ENCODE measurements at places on chromosomes 2 and 18.

DNA sequence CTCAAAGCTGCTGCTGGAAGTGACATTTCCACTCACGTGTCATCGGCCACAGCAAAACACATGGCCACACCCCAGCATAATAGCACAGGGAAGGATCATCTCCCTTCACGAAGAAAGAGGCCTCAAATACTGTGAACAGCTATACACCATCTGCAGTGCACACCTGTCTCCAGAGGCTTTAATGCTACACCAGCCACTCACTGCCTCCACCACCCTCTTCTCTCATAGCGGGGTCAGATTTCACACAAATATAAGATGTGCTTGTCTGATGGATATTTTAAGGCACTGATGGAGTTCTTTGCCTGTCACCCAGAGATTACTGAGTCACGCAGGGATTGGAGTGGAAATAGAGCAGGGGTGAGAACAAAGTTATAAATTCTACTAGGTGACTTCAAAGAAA lies 374.0 kb downstream of the ZNF516 start:
- DNase-seq, result peak; percentile 34

DNA sequence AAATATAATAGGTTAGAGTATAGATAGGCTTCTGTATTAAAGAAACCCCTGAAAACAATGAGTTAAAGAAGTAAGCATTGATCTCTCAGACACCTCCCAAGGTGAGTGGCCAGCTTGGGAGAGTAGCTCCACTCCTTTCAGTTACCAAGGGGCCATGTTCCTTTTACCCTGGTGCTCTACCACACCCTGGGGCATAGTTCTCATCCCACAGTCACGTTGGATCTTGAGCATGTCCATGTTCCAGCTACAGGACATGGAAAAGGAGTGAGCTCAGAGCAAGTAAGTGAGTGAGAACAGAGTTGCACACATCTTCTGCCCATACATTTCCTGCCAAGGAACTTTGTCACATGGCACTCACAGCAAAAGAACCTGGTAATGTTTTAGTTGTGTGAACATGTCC lies 325.9 kb upstream of the SLC39A10 start:
- DNase-seq, result no peak

GRCh38 chr2:162934191-162934590 lies 95.6 kb upstream of the KCNH7 start:
- no peak for DNase-seq

DNA sequence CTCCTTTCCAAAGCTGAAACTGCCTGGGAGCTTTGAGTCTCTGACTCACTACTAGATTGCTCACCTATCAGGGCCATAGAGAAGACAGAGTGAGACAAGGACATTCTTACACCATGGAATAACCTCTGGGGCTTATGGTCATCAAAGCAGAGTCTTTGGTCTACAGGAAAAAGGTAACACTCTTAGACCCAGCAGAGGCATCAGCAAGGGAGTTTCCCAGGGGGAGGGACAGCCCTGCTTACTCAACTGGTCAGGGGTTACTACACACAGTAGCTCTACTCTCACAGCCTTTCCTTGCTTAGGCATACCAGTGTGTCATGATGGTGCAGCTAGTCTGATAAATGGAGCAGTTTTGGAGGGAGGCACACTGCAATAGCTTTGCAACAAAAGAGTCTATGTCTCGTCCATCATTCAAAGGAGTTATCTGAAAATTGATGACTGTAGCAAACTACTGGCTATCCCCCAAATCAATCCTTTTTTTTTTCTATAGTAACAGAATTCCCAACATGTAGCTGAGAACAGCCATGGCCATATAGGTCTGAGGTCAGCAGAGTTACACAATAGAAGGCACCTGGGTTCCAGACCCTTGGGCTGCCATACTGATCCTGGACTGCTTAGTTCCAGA lies 22.4 kb upstream of the CD28 start:
- no peak for DNase-seq

DNA sequence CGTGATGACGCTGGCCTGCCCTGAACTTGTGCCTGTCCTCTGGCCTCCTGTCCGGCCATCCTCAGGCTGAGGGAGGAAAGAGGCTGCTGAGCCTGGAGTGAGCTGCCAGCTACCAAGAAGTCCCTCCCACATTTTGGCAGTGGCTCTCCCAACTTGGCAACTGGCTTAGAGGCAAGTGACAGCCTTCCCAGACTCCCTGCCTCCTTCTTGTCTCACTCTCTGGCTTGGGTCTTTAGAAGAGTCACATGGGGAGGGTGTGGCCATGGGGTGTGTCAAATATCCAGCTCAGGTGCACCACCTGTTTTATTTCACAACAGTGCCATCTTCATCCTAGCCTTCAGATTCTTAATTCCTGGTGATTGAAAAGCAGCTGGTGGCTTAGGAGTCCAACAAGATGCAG lies 222.9 kb downstream of the PRKCE start:
- DNase-seq, result peak; percentile 46

- DNase-seq, result no peak
These were observed 1.3 kb downstream of the BIRC6 start for GRCh38 chr2:32358111-32358482.

GRCh38 chr2:112876971-112877361 lies 34.0 kb upstream of the IL37 start:
- no peak for DNase-seq

- DNase-seq, result no peak
These were observed 3.2 kb downstream of the GPBAR1 start for GRCh38 chr2:218263817-218264641.

DNA sequence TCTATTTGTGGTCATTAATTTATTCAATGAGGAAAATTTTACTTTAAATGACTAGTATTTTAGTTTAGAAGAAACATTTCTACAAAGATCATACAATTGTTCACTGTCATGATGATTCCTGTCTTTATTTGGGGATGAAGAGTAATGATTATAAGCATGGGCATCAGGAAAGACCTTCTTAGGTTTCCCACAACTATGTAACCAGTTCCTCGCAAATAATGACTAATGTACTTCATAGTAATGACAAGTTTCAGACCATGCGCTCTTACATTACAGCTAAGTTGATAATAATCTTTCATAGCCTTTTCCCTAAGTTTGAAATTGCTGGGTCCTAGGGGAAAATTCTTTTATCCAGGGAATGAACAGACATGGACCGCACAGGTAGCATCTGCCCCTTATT lies 90.5 kb downstream of the MYO5B start:
- no peak for DNase-seq

- no peak for DNase-seq
These were observed 38.9 kb downstream of the DHRS9 start for GRCh38 chr2:169108099-169108884.

DNA sequence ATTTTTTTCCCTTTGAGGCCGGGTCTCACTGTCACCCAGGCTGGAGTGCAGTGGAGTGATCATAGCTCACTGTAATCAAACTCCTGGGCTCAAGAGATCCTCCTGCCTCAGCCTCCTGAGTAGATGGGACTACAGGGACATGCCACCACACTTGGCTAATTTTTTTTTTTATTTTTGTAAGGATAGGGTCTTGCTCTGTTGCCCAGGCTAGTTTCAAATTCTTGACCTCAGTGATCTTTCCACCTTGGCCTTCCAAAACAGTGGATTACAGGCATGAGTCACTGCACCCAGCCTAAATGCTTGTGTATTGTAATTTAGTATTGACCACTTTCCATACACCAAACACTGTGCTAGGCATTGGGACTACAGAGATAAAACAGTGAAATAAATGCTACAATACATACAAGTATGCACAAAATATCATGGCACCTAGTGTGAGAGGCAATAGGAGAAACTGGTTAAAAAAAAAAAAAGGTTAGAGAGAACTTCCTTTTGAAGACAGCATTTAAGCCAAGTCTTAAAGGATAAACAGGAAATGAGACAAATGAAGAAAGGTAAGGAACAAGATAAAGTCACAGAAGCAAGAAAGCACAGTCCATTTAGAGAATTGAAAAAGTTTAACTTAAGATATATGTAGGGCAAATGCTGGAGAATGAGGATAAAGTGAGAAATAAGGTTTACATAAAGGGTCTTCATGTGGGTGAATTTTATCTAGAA lies 113.4 kb downstream of the GORASP2 start:
- no peak for DNase-seq

DNA sequence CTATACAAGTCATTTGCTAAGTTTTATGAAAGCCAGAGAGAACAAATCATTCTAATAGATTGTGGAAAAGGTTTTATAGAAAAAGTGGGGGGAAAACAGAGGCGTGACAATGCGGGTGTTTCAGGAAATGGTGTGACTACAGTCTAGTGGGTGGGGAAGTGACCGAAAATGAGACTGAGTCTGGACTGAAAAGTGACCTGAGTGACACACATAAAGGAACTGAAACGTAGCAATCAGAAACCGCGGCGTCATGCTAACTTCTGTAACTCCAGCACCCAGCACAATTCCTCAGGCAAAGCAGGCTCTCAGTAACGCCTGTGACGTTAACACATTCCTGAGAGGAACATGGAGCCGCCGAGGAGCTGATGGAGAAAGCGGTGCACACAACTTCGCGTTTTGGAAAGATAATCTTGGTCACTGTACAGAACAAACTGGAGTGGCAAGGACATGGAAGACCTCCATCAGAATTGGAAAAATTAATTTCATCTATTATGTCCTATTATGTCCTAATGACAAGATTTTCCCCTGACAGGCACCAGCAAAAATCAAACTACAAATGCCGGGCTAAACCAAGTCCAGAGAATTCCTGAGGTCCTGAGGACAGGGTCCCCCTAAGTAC lies 1.4 kb upstream of the CD226 start:
- no peak for DNase-seq

DNA sequence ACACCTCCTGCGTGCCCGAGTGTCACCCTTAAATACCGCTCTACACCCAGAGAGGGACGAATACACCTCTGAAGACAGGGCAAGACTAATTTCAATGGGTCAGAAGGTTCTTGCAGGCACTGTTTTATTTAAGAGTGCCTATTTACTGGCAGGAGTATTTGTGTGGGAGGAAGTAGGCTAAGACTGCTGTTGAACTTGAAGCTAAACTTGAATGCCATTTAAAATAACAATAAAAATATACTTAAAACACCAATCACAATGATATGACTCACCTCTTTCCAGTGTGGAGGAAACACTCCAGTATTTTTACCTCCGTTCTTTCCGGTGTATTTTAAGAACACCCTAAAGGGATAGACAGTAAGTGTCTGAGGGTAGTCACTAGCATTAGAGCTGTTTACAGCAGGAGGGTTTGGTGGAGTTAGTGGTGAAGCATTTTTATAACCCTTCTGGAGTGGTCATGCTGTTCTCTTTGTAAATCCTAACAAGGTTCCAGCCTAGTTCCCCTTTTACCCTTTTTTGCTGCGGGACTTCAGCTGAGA lies 9.6 kb upstream of the HOXD1 start:
- no peak for DNase-seq

- no peak for DNase-seq
These were observed 103.7 kb upstream of the ATP8B1 start for GRCh38 chr18:57906852-57907251.

- no peak for DNase-seq
These were observed 27.1 kb downstream of the NCK2 start for GRCh38 chr2:105771836-105772235.

DNA sequence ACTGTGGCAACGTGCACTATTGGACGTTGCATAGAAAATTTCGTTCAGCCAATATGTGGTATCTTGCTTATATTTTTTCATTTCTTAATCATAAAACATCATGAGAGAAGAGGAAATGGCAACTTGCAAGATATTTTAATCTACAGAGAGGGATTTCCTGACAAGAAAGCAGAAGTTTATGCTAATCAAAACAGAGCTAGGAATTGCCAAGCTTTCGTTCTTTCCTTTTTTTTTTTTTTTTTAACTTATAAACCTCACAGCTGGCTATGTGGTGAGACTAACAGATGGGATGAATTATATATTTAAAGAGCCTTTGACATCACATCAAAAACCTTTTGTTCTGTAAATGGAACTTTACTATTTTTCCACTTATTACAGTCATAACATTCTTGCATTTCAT lies 1136.9 kb upstream of the TMEFF2 start:
- no peak for DNase-seq

DNA sequence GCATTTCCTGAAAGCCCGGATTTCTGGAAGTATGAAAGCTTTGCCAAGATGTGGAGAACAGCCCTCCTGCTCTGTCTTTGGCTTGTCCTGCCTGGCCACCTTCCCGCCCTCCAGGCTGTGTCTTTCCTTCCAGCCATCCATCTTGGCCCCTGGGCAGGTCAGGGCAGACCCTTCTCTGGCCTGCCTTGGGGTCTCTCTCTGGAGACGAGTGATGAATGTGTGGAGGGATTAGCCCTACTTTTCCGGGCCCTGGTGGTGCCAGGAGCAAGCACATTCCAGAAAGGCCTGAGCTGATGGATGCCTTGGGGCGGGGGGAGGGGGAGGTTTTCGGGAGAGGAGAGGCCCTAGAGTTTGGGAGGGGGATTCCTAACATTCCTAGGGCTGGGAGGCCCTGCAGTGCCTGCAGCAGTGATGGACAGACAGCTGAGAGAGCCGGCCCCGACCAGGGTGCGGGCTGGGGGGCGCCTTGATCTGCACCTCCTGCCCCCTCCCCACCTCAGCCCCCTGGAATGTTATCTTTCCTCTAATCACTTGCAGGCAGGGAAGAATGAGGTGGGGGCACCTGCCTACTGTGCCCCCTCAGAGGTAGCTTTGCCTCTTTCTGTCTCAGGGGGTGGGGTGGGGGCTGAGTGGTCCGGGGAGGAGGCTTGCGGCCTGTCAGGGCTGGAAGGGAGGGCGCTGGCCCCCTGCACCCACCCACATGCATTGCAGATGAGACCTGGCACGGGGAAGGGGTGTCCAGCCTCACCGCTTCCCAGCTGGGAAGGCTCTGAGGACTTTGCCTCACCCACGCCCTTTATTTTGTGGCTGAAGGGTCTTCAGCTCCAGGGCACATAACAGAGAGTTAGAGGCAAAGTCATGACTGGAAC lies 156.2 kb downstream of the DDX1 start:
- no peak for DNase-seq

- DNase-seq, result no peak
These were observed 16.8 kb downstream of the AFF3 start for GRCh38 chr2:100125626-100126025.

- no peak for DNase-seq
These were observed 11.0 kb downstream of the SLC3A1 start for GRCh38 chr2:44286119-44286883.

DNA sequence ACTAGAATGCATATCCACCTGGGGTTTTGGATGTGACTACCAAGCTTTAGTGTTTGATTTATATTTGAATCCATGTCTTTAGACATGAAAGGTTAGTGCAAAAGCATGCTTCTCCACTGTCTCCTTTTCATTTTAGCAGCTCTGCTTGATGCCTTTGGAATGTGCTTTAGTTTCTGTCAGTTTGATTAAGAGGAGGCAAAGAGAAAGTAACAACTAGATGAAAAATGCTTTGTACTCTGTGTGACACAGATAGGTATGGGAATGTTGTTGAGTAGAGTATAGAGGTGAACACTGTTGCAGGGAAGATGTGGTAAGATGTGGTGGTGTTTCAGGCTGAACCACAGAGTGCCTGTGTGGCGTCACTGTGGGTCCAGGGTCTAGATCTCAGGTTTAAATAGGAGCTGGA lies 19.8 kb downstream of the PIK3C3 start:
- DNase-seq, result no peak

DNA sequence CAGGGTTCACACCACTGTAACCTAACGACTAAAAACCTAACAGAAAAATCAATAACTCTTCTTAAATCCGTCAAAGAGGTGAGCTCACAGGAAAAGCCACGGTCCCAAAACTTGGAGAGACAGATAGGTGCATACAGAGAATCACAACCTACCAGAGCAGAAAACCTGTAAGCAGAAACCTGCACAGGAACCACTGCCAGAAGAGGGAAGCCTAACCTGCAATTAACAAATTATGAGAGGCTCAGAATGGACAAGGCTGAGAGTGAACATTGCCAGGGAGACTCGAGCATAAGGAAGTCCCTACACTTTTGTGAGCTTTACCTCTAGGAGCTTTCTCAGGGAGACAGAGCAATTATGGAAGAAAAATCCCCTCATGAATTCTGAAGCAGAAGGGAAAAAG lies 156.2 kb upstream of the NETO1 start:
- no peak for DNase-seq

- no peak for DNase-seq
These were observed 800 bp upstream of the RALB start for GRCh38 chr2:120251880-120252224.

Data from NCI-H187 treated with DMSO at 0.1 percent for 48 hours (cell line).